ENCODE measurements at places on chromosomes 4 and X.
A peak's percentile ranks its signal among the peaks of the same experiment; 100 is the strongest.

GRCh38 chrX:24879679-24880078 lies 136.1 kb downstream of the ARX start:
- no peak for DNase-seq

DNA sequence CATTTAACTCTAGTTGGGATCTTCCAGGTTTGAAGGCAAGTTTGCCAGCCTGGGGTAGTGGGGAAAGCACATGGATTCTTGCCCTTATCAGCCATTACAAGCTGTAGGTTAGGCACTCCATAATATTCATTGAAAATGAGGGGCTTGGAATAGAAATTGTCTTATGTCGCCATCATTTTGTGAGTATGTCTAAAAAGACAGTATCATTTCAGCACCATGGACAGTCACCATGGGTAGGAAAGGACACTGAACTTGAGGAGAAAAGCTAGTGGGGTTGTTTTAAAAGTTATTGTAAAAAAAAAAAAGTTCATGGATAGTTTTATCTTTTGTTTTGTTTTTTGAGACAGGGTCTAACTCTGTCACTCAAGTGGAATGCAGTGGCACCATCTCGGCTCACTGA lies 356.1 kb downstream of the HNRNPD start:
- no peak for DNase-seq

DNA sequence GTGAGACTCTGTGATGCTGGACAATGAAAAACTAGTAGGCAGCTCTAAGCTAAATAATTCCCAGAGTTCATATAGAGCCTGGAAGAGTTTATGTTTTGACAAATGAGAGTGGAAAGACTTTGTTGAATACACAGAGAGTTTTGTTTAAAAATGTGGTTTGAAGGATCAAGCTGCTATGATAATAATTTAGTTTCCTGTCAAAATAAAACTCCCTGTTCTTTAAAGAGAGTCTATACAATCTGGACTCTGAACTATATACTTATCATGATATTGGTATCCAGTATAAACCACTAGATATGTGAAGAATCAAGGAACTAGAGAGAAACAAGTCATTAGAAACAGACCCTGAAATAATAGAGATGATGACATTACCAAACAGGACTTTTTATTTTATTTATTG lies 158.6 kb downstream of the C4orf33 start:
- DNase-seq: no peak

DNA sequence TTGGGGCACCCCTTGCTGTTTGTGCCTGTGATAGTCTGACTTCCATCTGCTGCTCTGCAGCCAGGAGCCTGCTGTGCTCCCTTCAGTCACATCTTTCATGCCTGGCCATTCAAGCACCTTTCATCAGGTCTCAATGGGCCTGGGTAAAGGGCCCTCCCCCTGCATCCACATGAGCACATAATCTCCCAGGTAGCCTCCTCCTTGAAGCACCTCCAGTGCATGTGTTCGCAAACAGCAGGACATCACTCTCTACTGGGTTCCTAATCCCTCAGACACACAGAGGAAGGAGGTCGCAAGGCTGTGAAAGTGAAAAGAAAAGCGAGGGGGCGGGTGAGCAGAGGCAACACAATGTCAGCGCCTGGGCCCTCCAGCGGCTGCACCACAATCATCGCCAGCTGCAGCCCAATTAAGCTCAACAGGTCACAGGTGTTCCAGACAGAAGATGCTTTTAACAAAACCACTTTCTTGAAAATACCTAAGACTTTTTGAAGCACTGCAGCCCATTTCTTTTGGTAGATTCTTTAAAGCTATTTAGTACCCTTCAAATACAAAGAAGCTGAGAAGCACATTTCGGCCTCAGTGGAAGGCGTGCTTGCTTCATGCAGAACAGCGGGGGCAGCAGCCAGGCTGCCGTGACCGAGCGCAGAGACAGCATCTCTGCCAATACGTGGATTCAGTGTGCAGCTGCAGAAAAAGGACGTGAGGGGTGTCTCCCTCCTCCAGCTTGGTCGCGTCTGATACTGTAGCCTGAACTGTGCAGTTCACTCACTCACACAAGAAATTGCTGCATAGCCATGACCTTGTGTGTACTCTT lies 92.2 kb upstream of the SPRY1 start:
- no peak for DNase-seq

DNA sequence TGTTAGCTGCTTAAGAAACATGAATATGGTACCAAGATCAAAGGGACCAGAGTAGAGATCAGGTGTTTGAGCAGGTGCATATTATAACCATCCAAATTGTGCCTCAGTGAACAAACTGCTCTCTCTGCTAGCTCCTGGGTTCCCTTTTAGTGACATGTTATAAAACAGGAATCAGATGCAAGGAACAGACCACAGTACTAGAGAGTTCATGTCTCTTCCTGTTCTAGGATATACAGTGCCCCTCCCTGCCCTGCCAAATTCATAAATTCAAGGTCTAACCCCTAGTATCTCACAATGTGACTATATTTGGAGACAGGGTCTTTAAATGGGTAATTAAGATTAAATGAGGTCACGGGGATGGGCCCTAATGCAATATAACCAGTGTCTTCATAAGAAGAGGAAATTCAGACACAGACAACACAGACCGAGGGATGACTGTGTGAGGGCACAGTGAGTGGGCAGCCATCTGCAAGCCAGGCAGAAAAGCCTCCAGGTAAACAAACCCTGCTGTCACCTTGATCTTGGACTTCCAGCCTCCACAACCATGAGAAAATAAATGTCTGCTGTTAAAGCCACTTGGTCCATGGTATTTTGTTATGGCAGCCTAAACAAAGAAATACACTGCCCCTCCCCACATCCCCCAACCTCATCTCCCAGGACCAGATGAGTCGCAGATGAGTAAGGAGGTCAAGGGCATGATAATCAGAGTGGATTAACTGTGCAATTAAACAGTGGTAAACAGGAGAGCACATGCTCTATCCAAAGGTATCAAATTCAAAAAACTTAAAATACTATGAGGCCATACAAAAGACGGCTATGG lies 82.5 kb downstream of the RBM47 start:
- DNase-seq: no peak

GRCh38 chr4:117847849-117848248 lies 186.4 kb upstream of the NDST3 start:
- no peak for DNase-seq

- no peak for DNase-seq
These were observed 2.1 kb upstream of the CLCN3 start for GRCh38 chr4:169618286-169618685.

DNA sequence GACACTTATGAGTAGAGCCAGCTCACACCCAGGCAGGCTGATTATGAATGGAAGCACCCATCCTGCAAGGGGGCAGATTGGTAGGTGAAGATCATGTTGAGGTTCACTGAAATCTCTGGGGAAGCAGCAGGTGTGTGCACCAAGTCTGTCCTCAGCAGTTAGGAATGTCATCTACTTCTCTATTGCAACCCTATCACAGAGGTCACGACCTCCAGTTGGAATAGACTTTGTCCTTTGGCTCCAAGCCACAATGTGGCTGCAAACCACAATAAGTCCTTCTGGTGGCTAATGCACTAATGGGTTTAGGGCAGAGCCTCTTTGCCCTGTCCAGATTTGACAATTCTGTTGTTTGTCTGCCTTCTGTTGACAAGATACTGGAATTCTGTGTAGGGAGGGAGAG lies 1056.7 kb downstream of the PCDH19 start:
- DNase-seq: no peak

DNA sequence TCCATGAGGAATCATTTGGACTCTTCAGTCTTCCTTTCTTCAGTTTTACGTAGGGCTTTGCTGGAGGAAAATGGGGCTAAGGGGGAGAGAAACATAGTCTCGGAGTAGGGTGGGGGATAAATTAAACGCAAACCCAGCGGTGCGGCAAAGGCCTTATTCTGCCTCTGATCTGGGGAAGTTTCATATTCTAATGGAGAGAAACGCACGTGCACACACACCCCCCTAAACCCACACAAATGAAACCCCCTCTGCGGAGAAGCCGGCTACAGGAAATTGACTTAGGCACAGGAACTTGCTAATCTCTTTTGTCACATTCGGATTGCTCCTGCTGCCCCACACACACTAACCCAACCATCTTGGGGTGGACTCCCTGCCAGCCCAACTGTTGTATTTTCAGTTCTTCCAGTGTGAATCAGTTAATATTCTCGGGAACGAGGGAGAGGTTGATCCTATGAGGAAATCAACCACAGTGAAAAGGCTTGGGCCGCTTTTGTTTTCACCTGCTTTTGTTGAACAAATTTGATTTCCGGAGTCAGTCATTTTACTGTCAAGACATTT lies at the start of gene RHOH:
Gene RHOH (plus strand): TSS at position 308 of the 558 bp plus-strand sequence. CDS start 46,356 bp downstream, outside the sequence.
- DNase-seq: peak; percentile 77

Measured in stimulated activated CD4-positive, alpha-beta T cell treated with anti-CD3 and anti-CD28 coated beads, Interleukin-2, amount 100 ng/mL, for 24 hours (primary cell).